GM23338 (cell line): ENCODE measurements at places on chromosomes 1 and 21. TPM values are rescaled to one million over a fixed set of nuclear protein-coding genes. Genes with fewer than 3 reads are reported as not detected.

- DNase-seq: no peak
These were observed 6.0 kb upstream of the TFF3 start for GRCh38 chr21:42321231-42321630.

DNA sequence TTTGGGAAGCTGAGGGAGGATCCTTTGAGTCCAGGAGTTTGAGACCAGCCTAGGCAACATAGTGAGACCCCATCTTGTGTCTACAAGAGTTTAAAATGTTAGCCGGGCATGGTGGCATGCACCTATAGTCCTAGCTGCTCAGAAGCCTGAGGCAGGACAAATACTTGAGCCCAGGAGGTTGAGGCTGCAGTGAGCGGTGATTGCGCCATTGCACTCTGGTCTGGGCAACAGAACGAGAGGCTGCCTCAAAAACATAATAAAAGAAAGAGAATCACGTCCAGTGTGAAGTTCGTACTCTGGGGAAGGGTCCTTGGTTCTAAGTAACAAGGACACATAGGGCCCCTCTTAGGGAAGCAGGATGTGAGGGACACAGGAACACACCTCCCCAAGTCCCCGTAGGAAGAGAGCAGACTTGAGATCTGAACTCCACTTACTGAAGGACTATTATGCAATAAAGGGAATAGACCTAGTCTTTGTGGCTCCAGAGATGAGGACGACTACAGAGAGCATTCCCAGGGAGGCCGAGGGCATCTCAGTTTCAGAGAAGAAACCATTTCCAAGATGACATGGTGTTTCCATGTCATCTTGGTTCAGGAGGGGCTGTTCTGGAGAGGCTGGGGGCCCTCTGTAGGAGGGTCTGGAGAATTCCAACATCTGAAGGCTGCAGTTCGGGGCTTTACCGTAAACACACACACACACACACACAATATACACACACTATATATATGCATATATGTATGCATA, 10.8 kb upstream of the ENO1 start:
- DNase-seq: no peak

GRCh38 chr1:14321422-14321821, 277.1 kb upstream of the KAZN start:
- DNase-seq: no peak

DNA sequence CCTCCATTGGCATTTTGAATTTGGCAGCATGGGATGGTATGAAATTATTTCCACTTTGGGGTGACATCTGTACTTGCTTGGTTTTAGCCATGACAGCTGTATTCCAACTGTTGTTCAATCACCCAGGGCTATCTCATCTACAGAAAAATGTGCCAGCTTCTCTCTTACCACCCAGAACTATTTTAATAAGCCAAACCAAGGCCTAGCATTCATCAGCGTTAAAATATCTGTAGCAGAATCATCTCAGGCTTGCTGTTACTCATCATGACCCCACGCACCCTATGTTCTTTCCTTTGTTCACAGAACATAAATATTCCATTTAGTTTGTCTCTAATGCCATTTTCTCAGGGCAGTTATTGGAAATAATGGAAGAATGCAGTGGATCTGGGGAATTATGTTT, 49.8 kb downstream of the GIPC2 start:
- no peak for DNase-seq

Gene CLDN17
- total RNA-seq: not detected in 2 replicates
